ENCODE measurements at places on chromosomes 16 and 17.

GRCh38 chr17:80307994-80308691 lies 47.5 kb downstream of the RNF213 start:
- DNase-seq: no peak

DNA sequence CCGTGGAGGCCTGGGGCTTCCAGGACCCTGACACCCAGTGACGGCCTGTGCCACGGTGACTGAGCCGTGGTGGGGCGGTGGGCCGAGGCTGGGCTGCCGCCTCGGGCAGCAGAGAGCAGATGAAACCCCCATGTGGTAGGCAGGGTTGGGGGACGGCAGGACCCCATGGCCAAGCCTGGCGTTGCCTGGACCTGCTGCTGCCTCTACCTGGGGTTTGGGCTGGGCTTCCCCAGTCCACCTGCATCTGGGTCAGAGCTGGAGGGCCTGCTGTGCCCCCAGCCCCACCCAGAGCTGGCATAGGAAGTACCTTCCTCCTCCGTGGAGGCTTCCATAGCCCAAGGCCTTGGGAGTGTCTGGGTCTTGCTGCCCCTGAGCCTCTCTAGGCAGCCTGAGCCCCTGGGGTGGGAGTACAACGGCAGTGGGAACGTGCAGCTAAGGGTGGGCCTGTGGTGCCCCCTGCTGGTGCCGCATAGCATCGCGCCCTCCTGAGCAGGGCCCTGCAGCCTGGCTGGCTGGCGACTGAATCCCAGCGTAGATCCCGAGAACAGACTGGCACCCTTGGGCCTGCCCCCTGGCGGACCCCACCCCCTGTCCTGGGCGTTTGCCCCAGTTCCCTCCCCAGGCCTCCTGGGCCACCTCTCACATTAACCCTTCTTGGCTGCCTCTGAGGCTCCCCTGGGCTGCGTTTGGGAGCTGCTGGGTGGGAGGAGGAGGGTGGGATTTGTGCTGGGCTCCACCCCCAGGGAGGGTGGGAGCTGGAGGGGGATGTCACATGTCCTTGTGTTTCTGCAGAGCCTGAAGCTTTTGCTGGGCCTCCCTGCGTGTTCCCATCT lies 12.6 kb upstream of the ATP6V0C start:
- peak; percentile 95 for DNase-seq

DNA sequence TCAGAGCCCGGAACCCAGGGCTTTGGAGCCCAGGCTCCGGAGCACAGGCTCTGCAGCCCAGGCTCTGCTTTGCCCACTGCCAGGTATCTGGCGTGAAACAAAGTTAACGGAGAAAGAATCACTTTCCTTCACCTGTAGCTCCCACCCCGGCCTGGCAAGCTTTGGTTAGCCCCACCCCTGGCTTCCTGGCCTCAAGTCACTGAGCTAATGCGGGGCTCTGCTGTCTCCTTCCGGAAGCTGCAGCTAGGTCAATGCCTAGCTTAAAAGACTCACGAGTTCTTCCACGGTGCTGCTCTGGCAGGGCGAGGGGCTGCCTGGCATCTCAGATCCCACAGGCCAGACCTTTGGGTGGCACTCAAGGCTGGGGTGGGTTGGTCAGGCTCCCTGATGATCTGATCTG lies 21.1 kb upstream of the SPPL2C start:
- DNase-seq: no peak

DNA sequence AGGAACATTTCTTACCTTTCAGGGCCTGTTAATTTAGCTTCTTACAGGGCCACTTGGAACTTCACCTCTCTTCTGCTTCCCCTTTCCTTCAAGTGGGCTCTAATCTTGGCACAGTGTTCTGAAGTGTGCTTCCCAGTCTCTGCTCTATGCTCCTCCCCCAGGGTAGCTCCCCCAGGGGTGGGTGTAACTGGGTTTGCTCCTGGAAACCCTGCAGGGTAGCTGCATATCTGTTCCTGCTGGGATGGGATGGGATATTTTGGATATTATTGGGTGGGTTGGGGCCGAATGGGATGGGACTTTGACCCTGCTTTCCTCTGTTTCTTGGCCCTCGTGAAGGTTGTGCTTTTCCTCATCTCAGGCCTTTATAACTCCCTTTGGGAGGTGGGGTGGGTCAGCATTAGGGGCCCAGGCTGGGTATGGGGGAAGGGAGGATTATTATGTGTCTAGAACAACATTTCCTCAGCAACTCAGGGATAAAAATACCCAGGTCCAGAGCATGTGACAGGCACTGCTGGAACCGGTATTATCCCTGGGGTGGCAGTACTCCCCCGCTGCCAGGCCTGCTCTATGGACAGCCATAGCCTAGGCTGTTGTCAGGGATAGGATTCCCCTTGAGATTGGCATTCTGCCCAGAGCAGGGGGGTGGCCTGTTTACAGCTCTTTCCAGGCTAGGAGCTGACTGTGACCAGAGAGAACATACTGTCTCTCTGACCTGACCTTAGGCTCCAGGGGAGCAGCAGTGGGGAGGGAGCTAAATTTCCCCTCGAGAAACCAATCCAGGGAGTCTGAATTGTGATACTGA lies 5.0 kb downstream of the NFE2L1 start:
- no peak for DNase-seq

- DNase-seq: peak; percentile 61
Observed at GRCh38 chr16:57422026-57422944, 17.7 kb downstream of the CCL17 start.

GRCh38 chr16:27080895-27081294 lies 14.2 kb downstream of the C16orf82 start:
- DNase-seq: no peak

DNA sequence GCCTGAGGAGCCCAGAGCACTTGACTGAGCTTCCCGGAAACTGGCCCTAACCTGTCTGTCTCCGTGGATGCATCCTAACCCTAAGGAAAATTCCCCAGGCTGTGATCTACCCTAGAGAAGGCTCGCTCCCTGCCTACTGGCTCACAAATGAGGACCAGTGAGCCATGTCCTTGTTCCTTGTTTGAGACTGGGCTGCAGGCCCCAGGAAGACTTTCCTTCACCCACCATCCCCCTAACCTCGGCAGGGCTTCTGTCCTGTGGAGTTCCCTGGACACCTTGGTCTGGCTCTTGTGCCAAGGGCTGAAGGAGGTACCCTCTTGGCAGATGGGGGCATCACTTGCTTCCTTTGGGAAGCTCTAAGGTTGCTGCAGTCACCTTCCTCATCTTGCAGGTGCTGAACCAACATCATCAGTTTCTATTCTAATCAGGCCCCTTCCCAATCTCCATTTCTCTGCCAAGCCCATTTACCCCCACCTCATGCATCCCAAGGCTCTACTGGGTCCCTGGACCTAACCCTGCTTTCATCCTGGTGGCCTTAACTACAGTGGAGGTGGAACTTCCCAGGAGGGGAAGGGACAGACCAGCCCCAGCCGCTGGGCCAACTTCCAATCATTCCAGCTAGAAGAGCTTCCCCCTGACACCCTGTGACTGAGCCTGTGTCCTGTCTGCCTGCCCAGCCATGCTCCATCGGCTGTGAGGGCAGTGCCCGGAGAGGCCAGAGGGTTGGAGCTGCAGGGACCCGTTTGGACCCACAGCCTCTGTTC lies 12.4 kb downstream of the RNF40 start:
- DNase-seq: no peak

- no peak for DNase-seq
Observed at GRCh38 chr17:7867881-7868329, 10.1 kb downstream of the CYB5D1 start.

DNA sequence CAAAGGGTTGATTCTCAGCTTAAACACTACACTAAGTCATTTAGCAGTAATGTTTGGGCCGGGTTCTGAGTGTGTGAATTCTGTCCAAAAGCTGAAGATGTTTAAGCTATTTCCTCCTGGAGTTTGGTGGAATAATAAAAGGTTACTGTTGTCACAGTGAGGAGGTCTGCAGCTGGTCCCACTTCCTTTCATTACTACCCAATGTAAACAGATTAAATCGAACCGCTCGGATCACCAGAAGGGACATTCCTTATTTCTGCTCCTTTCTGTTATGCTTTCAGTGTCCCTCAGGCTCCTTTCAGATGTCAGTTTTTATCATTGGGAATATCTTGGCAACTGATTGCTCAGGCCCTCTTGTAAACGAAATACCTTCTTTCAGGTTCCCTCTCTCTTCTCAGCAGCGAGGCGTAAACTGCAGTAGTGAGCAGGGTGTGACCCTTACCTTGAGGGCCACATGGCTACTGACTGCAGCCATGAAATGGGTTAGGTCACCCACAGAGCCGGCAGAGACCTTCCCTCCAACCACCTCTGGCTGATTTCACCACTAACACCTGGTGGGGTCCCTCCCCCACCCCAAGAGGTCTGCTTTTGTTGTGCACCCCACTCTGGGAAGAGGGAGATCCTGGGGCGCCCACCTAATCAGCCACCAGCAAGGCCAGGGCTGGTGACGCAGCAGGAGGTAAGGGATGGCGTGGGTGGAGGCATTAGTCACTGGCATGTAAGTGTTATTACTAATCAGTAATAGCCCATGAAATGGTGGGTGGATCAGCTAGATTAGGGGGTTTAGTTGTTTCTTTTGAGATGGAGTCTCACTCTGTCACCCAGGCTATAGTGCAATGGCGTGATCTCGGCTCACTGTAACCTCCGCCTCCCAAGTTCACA lies 117.6 kb downstream of the VPS53 start:
- peak; percentile 62 for DNase-seq
